Fibroblast of skin of left quadriceps (primary cell): ENCODE measurements at places on chromosomes 1 and 21.

DNA sequence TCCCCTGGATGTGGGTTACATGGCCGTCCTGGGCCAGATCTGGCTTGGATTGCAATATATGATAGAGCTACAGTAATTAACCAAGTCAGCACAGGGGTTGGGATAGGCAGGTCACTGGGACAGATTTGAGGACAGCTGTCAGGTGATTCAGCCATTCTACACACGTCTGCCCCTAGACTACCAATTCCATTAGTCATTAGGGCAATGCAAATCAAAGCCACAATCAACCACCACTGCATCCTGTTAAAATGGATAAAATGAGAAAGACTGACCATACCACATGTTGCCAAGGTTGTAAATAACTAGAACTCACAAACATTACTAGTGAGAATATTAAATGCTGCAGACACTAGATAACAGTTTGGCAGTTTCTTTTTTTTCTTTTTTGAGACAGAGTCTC, 16.0 kb downstream of the C21orf58 start:
- DNase-seq, result no peak

DNA sequence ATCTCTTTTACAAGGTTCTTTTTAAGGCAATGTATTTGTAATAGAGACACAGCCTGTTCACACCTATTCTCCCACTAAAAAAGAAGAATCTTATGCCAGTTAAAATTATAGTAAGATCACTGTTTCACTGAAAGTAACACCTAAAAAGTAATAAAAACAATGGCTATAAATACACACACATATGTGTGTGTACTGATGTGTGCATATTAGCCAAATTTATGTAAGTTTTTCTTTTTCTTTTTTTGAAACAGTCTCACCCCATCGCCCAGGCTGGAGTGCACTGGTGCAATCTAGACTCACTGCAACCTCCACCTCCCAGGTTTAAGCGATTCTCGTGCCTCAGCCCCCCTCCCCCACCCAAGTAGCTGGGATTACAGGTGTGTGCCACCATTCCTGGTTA, 56.8 kb upstream of the SLC30A10 start:
- no peak for DNase-seq

- DNase-seq, result no peak
Measured at GRCh38 chr21:40422896-40423635, 423.9 kb downstream of the DSCAM start.

GRCh38 chr1:112636597-112637253, 17.1 kb downstream of the CAPZA1 start:
- no peak for DNase-seq

GRCh38 chr1:219171192-219171935, 2.3 kb upstream of the LYPLAL1 start:
- no peak for DNase-seq

GRCh38 chr1:156998840-156999500, 46.6 kb downstream of the ARHGEF11 start:
- no peak for DNase-seq

DNA sequence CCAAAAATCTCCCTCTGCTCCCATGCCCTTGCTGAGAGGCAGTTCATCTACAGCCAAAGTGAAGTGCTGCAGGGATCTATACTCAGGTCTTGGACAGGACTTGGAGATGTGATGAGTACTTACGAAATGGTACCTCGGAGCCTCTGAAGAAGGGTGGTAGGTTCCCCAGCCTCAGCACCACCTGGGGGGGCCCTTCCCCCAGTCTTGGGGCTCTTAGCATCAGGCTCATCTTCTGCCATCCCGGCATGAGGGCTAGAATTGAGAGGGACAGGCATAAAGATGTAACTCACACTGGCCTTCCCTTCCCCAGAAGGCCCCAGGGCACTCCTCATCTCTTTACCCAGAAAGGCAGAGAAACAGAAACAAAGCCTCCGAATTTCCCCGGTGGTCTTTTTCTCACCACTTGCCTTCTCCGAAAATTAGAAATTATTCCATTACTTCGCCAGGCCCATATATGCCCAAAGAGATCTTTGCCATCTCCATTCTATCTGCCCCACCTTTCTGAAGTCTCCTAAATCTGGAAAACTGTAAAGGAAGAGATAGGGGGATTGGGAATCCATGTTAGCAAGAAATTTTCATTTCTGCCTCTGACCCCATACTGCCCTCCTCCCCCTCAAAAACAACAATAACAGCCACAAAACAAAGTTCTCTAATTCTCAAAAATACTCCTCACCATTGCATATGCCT, 827 bp downstream of the RFX5 start:
- no peak for DNase-seq

GRCh38 chr1:115980998-115981993, 5.0 kb downstream of the SLC22A15 start:
- peak; percentile 28 for DNase-seq
